Epithelial cell of proximal tubule (primary cell): ENCODE measurements at places on chromosomes 11 and 22.

GRCh38 chr22:46086577-46087335 lies 63.6 kb upstream of the PPARA start:
- no peak for DNase-seq

GRCh38 chr11:67120881-67121710 lies 2.0 kb downstream of the KDM2A start:
- DNase-seq = no peak

DNA sequence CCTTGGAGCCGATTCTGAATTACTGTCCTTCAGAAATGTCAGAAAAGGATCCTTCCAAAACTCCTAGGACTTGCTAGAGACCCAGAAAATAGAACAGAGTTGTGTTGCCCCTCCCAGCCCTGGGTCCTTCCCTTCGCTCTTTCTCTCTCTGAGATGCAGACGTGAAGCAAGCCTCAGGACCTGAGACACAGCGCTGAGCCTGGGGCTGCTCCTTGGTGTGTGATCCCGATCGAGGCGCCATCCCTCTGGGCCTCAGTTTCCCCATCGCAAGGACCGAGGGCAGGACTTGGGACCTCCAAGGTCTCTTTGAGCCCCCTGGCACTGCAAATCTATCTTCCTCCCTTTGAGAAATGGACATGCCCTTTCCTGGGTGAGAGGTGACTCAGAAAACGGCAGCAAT lies 533.5 kb downstream of the TBC1D22A start:
- DNase-seq = no peak

GRCh38 chr22:39431216-39431801 lies 25.5 kb upstream of the MGAT3 start:
- no peak for DNase-seq

GRCh38 chr11:61628662-61628970 lies 47.7 kb upstream of the SYT7 start:
- DNase-seq = no peak

- DNase-seq = no peak
Observed at GRCh38 chr11:76271068-76271467, 64.8 kb upstream of the WNT11 start.

GRCh38 chr11:44727114-44727372 lies 281 bp downstream of the TSPAN18 start:
- no peak for DNase-seq

DNA sequence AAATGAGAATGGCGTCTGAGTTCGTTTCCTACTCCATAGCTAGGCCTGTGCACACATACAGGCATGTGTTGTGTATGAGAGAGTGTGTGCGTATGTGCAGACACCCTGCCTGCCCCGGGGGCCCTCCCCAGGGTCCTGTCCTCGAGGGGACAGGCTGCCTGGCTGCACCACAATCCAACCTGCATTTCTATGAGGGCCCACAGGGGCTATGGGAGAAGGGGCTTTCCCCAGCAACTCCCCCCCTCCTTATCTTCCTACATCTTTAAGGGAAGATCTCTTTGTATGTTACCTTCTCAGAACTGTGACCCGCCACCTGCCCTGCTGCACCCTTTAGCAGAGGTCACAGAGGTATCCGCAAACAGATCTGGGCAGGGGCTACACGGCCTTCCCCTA lies 14.9 kb downstream of the ADORA2A start:
- no peak for DNase-seq

DNA sequence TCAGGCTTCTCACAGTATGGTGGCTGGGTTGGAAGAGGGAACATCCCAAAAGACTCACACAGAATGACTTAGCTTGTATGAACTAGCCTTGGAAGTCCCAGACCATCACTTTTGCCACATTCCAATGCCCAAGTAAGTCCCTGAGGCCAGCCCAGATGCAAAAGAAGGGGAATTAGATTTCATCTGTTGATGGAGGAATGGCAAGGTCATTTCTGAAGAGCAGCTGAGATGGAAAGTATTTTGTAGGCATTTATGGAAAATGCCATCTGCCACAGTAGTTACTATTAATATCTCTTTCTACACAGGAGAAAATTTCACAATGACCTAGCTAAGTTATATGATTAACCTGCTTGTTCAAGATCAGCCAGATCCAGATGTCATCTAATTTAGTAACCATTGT lies 58.8 kb downstream of the ENDOD1 start:
- no peak for DNase-seq

- no peak for DNase-seq
Observed at GRCh38 chr11:72102631-72102945, 509 bp downstream of the LAMTOR1 start.
